ENCODE measurements at places on chromosomes 6 and 20. TPM values are rescaled to one million over a fixed set of nuclear protein-coding genes. Genes with fewer than 3 reads are reported as not detected.
A peak's percentile ranks its signal among the peaks of the same experiment; 100 is the strongest.

DNA sequence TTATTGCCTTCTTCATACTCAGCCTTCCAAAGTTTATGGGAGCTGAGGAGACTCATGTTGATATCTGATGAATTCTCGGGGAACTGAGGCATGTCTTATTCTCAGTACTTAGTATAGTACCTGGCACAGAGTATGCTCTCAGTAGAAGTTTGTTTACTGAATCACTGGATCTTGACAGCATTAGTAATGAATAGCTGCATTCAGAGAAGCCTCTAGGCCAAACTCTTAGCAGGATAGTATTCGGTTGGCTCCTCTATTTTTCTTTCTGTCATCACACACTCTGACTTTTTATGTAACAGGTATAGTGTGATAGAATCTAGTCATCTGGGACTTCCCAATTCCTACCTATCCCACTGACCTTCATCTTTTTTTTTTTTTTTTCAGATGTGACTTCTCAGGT, 566.4 kb upstream of the MAN1A1 start:
- no peak for DNase-seq

Gene NR2E1
- total RNA-seq, result not detected

GRCh38 chr6:105898286-105898685, 187.8 kb upstream of the PRDM1 start:
- DNase-seq, result no peak

Gene LY6G6C
- total RNA-seq, result 1.3 TPM

Gene KIF25
- total RNA-seq, result not detected

DNA sequence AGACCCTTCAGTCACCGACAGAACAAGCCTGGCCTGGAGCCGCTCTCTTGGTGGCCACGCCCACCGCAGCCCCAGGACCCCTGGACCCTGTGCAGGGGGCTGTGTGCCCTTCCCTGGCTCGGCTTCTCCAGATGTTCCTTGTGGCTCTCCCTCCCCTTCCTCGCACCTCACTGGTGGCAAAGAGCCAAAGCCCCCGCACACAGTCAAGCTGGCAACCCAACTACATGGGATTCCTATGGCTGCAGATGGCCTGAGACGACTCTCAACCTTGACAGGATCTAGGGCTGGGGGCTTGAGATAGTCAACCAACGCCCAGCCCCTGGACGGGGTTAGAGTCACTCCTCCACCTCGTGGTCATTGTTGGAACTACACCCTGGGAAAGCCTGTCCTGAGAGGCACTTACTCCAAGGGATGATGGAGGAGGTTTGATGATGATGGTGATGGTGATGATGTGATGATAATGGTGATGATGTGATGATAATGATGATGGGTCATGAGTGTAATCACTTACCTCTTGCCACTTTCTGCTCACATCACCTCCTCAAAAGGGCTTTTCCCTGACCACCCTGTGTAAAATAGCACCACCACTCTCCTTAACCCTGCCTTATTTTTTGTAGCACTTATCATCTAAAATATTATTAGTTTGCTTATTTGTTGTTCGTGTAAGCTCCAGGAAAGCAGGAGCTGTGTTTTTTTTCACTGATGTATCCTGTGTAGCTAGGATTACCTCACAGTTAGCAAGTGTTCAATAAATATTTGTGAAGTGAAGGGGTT, 278.4 kb downstream of the LRFN2 start:
- DNase-seq, result no peak

Gene HLA-G
- total RNA-seq, result not detected

GRCh38 chr6:46331461-46331860, 159.8 kb downstream of the RCAN2 start:
- no peak for DNase-seq

GRCh38 chr6:12955956-12956355, 239.4 kb downstream of the PHACTR1 start:
- no peak for DNase-seq

DNA sequence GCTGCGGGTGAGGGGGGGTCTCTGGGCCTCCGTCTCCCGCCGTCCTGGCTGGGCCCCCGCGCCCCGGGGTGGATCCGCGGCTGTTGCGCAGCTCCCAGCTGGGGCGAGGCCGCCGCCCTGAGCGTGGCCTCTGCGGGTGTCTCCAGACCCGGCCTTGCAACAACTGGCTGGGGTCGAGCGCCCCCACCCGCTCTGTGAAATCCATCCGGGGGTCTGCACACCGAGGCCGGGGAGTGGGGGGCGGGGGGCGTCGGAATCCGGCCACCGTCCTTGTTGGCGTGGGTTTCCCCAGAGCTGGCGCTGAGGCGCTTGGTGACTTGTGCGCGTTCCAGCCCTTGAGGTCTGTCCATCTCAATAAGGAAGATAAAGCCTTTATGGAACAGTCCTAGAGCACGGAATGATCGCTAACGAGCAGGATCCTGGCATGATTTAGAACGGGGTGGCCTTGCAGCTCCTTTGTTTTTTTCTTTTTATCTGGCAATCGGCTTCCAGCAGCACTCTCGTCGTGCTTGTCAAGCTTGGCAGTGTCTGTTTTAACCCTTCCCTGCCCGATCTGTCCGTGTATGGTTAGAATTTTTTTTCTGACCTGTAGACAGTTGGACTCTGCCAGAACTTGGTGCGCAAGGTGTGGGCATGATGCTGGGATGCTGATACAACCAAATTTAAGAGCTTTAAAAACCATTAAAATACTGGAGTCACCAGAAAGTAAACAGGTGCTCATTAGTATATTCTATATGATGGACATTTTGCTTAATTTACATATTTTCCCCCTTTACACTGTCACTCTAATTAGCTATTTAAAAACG, 675 bp downstream of the DSTN start:
- DNase-seq, result no peak

- no peak for DNase-seq
Measured at GRCh38 chr6:170227996-170228945, 62.6 kb downstream of the DLL1 start.

DNA sequence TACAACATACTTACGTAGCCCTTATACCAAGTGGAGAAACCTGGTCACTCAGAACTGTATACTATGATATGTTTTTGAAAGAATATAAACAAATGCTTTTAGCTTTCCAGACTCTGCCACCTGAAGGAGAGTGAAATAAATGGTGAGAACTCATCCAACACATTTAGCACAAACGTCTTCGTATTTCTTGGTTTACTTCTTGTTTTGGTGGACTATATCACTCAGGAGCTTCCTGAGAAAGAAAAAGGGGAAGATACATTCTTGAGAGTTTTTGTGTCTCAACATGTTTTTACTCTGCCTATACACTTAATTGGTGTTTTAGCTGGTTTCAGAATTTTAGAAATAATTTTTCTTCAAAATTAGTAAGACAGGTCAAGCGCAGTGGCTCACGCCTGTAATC, 19.4 kb upstream of the CTAGE9 start:
- no peak for DNase-seq

- no peak for DNase-seq
Measured at GRCh38 chr6:110549277-110549676, 72.9 kb upstream of the SLC22A16 start.

Gene NQO2
- total RNA-seq, result 68.1 TPM

Gene MOXD1
- total RNA-seq, result 9.3 TPM

DNA sequence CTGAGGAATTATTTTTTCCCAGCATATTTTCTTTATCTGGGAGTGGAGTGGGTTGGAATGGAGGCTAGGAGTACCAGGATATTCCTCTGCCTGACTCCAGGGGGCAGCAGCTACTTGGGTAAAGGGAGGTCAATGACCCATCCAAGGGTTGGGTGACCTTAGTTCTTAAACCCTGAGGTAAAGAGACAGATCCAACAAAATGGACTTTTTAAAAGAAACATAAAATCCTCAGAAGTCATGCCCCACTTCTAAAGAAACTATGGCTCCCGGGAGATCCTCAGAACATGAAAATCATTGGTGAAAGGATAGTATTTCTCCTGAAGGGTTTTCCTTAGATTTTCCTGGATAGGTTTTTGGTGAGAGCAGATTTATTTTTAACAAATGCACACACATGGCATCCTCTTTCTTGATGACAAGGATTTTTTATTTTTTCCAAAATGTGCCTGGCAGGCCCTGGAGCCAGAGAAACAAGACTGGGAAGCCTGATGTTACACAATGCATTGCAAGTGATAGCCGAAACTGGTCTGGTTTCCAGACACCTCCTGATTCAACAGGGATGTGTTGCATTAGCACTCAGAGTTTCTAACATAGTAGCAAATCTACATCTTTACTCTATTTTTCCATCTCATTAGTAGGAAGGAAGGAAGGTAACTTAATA, 240.9 kb upstream of the BTBD3 start:
- DNase-seq, result peak; percentile 58

- DNase-seq, result no peak
Measured at GRCh38 chr20:57716202-57716601, 6.4 kb upstream of the PMEPA1 start.

- DNase-seq, result no peak
Measured at GRCh38 chr6:84035484-84035883, 1.9 kb downstream of the MRAP2 start.

GRCh38 chr20:20364593-20365479, 3.1 kb upstream of the INSM1 start:
- DNase-seq, result no peak

Gene RBBP8NL
- not detected for total RNA-seq

DNA sequence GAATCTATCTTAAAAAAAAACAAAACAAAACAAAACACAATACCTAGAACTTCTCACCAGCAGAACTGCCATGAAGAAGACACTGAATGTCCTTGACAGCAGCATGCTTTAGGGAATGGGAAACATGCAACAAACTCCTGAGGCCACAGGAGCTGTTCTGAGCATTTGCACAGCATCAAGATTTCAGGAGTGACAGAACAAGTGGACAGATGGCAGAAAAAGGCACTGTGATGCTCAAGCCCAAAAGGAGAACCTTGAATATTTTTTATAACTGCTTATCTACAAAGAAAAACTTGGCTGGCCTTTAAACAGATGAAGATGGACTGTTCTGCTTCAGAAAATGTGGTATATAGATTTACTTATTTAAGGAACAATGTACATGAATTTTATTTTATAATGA, 158.9 kb downstream of the RALGAPA2 start:
- DNase-seq, result no peak

Gene OPRL1
- total RNA-seq, result 1.4 TPM

- DNase-seq, result no peak
Measured at GRCh38 chr6:22784601-22785410, 215.4 kb downstream of the HDGFL1 start.

DNA sequence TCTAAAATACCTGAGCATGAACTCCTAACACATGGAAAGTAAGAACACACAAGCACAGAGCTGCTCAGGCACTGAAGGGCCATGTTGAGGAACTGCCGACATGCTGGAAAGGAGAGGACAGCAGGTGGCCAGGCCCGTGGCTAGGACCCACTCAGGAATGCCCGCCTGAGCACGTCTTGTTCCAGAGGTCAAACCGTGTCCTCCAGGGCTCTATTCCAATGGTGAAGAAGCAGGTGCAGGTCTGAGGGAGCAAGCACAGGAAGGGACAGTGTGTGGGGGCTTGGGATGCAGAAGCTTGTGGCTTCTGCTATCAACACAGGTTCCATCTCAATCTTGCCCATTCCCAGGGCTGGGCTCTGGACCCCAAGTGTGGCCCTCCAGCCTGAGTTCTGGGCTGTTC, 20.7 kb downstream of the CST9L start:
- DNase-seq, result no peak

DNA sequence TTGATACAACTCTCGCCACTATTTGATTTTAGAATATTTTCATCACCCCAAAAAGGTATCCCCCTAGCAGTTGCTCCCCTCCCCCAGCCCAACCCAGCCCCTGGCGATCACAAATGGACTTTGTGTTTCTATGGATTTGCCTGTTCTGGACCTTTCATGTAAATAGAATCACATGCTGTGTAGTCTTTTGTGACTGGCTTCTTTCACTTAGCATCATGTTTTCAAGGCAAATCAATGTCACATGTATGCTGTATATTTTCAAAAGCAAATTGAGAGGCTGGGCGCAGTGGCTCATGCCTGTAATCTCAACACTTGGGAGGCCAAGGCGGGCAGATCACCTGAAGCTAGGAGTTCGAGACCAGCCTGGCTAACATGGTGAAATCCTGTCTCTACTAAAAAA, 48.5 kb downstream of the BANF2 start:
- DNase-seq, result no peak

GRCh38 chr20:730005-730404, 38.3 kb downstream of the SLC52A3 start:
- DNase-seq, result no peak

Gene SRSF12
- not detected for total RNA-seq

Measured in right atrium auricular region (tissue), 2 donors.